NCI-H1048 (cell line): ENCODE measurements at places on chromosomes 2 and 18.

DNA sequence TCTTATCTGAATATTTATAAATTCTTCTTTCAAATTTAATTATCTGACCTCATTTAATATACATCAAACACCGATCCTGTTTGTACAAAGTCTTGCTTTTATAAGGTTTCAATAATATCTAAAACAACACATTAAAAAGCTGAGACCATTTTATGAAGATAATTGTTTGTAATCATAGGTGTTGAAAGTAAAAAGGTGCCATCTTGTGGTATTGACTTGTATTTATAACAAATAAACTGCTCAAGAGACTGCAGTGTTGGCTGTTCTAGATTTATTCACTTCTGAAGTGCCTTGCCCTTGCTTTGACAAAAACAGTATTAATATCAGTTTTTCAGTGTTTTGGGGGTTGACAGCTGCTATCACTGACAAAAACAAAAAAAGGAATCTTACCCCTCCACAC, 286.8 kb upstream of the HNMT start:
- no peak for DNase-seq

DNA sequence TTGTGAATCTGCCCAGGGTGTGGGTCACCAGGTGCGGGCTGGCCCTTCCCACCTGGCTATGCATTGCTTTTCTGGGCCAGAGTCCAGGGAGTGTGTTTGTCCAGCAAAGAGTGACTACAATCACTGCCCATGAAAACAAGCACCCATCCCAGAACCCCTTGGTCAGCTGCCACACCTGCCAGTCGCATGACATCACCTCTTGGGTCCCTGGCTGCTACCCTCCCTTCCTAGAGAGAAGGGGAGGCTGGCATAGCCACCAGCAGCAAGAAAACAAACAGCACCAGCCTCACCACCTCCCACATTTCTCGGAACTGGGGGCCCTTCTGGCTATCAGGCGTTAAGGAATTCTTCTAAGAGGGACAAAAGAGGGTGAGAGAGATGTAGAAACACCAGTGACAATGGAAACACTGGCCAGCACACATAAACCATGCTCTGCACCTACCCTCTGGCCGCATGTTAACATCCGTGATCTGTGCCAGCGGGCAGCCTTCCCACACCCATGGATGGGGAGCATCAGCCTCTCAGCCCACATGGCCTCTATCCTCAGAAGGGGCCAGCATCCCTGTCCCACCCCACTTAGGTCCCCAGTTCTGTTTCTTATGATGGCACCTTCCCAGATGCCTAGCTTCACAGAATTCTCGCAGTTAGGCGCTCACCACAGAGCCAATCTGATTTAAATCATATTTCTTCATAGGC, 109.7 kb upstream of the GLI2 start:
- DNase-seq, result no peak

- DNase-seq, result no peak
Measured at GRCh38 chr2:95231723-95232122, 24.4 kb downstream of the ZNF892 start.

DNA sequence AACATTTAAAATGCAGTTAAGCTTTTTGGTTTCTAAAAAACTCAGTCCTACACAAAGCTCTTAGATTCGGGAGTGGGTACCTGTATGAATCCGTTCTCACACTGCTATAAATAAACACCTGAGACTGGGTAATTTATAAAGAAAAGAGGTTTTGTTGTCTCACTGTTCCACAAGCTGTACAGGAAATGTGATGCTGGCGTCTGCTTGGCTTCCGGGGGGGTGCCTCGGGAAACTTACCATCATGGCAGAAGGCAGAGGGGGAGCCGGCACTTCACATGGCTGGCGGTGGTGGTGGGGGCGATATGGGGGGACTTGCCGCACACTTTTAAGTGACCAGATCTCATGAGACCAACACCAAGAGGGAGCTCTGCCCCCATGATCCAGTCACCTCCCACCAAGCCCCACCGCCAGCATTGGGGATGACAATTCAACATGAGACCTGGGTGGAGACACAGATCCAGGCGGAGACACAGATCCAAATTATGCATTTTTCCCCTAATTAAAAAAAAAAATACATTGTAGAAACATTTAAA, 222.5 kb downstream of the GBX2 start:
- DNase-seq, result no peak

- DNase-seq, result no peak
Measured at GRCh38 chr2:138779781-138780445, at the start of gene NXPH2. TSS of gene NXPH2 (minus strand) at chr2:138780390. CDS start at chr2:138780241, 149 bp downstream.

DNA sequence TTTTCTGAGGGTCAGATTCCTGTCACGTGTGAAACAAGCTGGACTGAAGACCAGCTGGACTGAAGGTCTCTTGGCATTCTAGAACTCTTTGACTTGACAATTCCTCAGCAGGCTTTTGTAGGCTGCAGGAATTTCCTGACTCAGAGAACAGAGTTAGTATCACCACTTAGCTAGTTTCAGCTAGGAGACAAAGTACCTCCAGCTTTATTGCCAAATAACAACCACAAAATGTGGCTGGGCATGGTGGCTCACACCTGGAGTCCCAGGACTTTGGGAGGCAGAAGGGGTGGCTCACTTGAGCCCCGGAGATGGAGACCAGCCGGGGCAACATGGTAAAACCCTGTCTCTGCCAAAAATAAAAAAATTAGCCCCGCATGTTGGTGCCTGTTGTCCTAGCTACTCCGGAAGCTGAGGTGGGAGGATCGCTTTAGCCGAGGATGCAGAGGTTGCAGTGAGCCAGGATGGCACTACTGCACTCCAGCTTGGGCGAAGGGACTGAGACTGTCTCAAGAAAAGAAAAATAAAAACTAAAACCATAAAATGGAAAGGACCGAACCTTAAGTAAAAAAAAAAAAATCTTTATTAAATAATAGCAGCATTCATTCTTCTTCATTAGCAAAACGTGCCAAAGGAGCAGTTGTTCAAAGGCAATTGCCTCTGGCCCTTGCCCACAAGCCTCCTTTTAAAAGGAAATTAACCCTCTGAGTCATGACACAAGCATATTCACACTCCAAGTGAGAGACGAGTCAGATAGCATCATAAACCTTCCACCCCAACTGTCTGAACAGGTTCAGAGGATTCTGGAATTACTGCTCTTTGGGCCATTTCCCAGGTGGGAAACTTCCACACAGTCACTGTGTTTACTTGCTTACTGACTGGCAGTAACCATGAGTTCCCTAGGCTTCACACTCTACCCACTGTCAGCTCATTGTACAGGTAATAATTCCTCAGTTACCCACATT, 88.9 kb downstream of the MYL12B start:
- DNase-seq, result no peak

GRCh38 chr18:77645170-77645872, 395.7 kb downstream of the GALR1 start:
- no peak for DNase-seq

GRCh38 chr18:77079954-77080682, 52.5 kb downstream of the MBP start:
- no peak for DNase-seq

- DNase-seq, result no peak
Measured at GRCh38 chr2:238264072-238264460, 24.2 kb upstream of the HES6 start.

DNA sequence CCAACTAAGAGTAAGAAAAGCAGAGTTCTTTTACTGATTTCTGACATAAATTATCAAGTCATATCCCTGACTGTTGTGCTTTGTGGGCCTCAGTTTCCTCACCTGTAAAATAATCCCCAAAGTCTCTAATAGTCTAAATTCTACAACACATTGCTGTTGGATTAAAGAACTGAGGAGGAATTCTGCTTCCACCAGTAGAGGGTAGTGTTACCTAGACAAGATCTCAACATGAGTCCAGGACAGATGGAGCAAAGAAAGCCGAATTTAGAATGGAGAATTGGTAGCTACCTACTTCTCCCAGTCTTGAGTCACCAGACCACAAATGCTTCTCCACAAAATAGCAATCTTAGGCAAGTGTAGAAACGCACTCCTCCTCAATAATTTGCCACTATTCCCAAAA, 462.5 kb upstream of the FSHR start:
- no peak for DNase-seq

DNA sequence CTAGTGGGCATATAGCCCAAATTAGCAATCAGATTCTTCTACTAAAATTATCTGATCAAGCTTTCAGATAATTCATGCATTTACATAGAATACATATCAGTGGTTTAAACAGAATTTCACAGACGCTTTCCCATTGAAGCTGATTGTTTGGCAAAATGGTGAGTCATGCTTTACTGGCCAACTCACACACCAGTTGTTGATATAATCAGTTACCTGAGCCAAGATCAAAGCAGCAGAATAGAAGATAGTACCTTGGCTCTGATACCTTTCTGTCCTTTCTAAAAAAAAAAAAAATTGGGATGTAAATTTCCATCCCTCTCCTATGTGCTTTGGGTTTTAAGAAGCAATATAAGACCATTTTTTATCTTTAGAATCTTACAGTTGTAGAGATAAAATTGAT, 178.0 kb downstream of the MCFD2 start:
- DNase-seq, result no peak

- no peak for DNase-seq
Measured at GRCh38 chr2:233929352-233930022, 12.3 kb downstream of the TRPM8 start.

- DNase-seq, result no peak
Measured at GRCh38 chr2:156046900-156047299, 285.6 kb downstream of the NR4A2 start.

- DNase-seq, result no peak
Measured at GRCh38 chr2:3585261-3586109, 9.4 kb upstream of the COLEC11 start.

- no peak for DNase-seq
Measured at GRCh38 chr2:213021971-213022899, 129.2 kb downstream of the IKZF2 start.

- DNase-seq, result no peak
Measured at GRCh38 chr2:239062743-239063142, 214.9 kb downstream of the TWIST2 start.

DNA sequence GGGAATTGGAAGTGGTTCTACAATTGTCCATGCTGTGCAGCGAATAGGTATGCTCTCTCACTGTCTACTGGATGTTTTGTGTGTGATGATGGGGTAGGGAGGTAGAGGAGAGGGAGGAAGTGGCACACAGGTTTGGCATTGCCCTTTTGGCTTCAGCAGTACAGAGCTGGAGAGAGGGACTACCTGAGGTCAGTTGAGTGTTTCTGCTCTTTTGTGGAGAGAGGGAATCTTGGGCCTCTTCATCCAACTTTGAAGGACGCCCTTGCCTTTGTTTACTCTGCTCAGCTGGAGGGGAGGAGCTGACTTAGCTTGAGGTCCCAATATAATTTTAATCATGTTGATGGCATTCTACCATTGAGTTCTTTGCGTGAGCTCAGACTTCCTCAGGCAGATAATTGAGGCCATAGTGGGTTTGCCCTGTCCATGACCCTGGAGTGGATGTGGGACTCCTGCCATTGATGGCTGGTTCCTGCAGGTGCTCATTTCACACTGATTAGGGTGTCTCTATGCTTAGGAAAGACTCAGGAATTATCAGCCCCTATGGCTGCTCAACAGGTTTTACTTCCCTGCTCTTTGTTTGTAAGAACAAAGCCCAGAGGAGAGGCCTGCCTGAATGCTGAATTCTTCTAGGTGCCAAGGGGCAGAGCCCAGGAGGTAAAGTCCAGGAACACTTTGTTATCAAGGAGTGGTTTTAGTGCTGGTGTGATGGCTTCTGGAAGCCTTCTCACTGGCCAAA, 7.2 kb downstream of the RPIA start:
- DNase-seq, result no peak

GRCh38 chr2:237714690-237715458, 83.7 kb upstream of the RBM44 start:
- no peak for DNase-seq

DNA sequence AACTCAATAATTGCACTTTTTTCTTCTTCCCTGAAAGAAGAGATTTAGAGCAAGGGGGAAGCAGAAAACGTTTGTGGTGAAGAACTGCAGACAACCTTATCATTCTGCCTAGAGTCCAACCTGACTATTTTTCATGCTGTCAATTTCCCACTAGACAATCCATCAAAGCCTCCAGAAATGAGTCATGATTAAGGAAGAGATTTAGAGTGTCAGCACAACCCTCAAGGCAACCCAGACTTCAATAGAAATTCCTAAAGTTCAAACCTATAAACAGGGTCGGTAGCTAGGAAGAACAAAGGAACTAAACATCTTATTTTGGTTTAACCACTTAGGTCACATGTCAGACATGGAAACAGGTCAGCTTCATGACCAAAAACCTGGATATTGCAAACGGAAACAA, 86.9 kb downstream of the SLC25A12 start:
- no peak for DNase-seq

DNA sequence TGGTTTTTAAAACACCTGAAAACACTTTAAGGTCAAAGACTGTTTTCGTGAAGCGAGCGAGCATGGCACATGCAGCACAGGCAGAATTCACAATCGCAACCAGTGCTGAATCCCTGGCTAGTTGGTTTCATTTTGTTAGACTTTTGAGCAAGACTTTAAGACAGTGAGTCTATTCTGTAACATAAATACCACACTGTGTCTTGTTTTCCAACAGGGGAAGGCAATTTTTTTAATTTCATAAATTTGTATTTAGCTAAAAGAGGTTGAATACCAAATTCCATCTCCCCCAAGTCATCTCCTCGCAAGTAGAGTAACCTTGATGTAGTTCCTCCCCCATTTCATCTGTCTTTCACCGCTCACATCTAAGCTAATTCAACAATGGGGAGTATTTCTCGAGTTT, 1.4 kb downstream of the CERKL start:
- no peak for DNase-seq

GRCh38 chr18:54684784-54685183, 93.7 kb downstream of the DYNAP start:
- DNase-seq, result no peak

DNA sequence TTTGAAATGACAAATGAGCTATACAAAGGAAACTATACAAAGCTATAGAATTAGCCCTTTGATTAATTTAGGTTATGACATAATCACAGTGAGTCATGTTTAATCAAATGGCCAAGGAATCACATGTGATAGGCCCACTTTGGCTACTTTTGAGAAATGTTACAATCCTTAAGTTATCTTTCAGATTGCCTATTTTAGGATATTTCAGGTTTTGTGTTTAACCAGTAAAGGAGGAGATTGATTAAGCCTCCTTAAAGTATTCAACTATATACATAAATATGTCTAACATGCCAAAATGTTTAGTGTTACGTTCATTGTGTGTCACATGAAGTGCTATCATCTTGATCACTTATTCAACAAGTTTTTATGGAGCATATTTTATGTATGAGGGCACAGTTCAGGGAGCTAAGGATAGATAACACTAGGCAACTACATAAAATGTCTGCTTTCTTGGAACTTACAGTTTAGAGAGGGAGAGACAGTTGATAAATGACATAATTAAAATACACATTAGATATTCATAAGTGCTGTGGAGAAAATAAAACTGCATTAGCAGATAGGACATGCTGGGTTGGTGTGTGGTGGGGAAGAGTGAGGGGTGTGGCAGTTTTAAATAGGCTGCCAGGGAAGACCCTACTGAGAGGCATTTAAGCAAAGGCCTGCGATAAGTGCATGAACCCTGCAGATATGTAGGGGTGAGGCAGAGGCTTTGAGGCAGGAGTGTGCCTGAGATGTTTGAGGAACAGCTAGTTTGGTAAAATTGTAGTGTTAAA, 77.2 kb downstream of the LTBP1 start:
- no peak for DNase-seq
